ENCODE measurements at places on chromosomes 16 and 17.

- DNase-seq, result no peak
Measured at GRCh38 chr16:49588729-49589384, 215.3 kb downstream of the C16orf78 start.

- DNase-seq, result no peak
Measured at GRCh38 chr16:67959536-67960329, 8.7 kb downstream of the SLC12A4 start.

DNA sequence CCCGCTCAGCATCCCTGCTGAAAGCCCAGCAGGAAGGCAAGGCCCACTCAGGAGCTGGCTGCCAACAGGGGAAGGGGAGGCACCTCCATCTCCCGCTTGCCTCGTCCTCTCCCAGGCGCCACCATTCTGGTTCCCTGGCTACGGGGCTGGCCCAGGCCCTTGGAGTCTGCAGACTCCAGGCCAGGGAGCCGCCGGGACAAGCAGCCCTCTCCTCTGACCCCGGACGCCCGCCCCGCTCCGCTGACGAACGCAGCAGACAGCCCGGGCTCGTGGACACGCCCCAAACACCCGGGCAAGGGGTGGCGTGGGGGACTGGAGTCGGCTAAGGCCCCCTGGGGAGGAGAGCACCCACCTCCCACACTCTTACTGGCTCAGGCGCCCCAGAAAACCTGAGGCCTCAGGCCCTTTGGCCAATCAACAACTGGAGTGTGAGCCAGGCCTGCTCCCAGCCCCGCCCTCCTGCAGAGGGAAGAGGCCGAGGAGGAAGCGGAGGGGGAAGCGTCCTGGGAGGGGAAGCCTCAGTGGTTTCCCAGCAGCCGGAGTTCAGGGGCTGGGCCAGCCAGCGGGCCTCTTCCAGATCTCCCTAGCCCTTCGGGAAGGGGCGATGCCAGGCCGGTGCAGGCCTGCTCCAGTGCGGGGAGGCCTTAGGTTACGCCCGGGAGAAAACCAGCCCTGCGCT is 4.2 kb downstream of the MNT start:
- peak; percentile 96 for DNase-seq

DNA sequence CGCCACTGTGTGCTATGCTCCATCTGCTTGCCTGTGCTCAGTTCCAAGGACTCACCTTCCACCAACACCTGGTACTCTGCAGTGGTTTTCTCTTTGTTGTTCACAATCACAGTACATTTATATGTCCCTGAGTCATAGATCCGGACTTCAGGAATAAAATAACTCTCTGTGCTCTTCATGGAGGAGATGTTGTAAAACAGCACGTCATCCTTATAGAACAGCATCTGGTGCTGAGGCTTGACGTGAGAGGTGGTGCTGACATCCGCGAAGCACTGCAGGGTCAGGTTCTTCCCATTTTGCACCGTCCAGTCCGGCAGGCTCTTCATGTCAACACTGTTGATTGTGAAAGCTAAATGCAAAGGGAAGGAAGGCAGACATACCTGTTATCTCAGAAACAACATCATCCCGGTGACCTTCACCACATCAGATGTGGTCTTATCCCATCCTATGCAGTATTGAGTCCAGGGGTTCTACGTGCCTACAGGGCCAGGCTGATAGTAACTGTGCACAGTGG is 12.8 kb downstream of the PECAM1 start:
- DNase-seq, result no peak

DNA sequence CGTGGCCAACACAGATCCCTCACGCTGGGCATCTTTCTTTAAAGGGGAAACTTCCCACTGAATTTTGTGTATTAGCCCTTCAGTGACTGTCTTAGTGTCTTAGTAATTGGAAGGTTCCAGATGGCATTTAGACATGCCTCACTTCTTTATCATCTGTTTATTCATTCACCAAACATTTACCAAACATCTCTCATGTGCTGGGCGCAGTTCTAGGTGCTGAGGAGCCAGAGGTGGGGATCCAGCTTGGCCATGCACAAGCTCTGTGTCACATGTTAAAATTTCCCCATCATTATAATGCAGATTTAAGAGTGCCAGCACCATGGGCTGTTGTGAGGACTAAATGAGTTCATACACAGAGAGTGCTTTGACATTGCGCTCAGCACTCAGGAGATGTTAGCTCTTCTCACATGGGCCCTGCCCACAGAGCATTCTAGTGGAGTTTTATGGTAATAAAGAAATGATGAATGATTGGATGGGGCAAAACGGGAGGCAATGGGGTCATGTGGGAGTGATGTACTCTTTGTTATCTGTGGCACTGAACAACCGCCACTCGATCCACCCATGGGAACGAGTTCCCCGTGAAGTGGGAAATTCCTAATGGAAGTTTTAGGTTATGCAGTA is 119.7 kb downstream of the SNX29 start:
- no peak for DNase-seq

GRCh38 chr16:81686391-81687130 is 92.5 kb upstream of the PLCG2 start:
- DNase-seq, result no peak

DNA sequence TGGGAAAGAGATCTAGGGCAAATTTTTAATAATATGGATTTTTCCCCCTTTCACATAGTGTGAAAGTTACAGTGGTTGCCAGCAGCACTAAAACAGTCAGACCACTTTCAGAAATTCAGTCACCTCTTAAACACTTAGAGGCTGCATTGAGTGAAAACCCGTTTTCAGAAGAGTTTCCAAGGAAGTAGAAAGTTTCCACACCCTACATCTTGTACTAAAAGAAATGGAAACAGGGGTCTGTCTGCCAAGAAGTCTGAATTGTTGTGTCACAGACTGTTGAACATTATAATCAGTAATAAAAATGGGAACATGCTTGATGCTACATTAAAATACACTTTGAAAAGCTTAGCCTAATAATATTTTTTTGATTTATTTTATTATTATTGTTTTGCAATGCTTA is 278.9 kb upstream of the KCNJ16 start:
- DNase-seq, result no peak

DNA sequence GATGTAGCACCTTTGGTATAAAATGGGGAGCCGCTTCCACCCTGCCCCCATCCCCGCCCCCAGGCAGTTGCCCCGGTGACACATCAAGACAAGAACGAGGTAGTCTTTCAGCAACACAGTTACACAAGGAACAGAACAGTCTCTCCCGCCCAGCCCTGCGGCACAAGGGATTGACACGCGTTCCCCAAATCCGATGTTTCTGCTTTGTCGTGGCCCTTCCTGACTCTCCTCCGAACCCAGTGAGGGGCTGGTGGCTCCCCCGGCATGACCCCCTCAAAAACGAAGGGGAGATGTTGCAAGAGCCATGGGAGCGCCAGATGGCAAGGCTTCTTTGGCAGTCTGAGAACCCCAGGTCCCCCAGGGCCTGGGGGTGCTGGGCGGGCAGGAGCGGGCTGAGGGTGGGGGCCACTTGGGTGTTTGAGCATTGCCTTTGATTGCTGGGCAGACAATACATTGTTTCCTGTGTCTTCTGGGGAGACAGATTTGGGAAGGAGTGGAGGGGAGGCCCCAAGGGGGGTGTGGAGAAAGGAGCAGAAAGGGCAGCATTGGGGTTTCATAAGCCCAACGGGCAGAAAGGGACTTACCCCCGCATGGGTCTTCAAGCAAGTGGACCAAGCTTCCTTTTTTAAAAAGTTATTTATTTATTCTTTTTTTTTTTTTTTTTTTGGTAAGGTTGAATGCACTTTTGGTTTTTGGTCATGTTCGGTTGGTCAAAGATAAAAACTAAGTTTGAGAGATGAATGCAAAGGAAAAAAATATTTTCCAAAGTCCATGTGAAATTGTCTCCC is 16.6 kb downstream of the COL1A1 start:
- DNase-seq, result no peak

GRCh38 chr16:28543072-28543471 is 4.3 kb upstream of the NUPR1 start:
- DNase-seq, result no peak

DNA sequence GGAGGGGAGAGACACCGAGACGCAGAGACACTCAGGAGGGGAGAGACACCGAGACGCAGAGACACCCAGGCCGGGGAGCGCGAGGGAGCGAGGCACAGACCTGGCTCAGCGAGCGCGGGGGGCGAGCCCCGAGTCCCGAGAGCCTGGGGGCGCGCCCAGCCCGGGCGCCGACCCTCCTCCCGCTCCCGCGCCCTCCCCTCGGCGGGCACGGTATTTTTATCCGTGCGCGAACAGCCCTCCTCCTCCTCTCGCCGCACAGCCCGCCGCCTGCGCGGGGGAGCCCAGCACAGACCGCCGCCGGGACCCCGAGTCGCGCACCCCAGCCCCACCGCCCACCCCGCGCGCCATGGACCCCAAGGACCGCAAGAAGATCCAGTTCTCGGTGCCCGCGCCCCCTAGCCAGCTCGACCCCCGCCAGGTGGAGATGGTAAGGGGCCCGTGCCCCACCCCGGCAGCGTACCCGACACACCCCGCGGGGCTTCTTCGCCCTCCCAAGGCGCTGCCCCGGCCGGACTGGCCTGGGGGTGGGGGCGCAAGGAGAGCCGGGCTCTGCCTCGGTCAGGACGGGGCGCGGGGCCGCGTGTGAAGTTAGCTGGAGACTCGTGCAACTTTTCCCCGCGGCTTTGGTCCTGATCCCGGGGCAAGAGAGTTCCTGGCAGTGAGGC is 427 bp downstream of the PPP1R1B start:
- no peak for DNase-seq

DNA sequence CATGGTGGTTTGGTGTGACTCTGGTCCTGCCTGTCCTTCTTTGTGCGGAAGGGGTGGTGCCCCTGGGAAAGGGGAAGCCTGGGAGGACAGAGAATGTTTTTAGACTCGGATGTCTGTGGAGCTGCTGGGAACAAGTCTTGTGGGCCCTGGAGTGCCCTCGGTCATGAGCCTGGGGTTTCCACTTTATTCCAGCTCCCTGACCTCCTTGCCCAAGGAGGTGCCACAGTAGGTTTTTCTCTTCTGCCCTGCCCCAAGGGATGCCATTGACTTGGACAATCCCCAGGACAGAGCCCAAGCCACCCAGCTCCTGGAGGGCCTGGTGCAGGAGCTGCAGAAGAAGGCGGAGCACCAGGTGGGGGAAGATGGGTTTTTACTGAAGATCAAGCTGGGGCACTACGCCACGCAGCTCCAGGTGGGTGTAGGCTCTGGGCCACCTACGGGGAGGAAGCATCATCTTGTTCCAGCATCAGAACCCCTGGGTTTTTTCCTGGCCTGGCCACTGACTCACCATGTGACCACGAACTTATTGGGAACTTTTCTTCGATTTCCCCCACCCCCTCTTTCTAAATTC is 1.4 kb downstream of the STAT5A start:
- no peak for DNase-seq

GRCh38 chr17:4751932-4752331 is 12.2 kb upstream of the CXCL16 start:
- DNase-seq, result no peak

DNA sequence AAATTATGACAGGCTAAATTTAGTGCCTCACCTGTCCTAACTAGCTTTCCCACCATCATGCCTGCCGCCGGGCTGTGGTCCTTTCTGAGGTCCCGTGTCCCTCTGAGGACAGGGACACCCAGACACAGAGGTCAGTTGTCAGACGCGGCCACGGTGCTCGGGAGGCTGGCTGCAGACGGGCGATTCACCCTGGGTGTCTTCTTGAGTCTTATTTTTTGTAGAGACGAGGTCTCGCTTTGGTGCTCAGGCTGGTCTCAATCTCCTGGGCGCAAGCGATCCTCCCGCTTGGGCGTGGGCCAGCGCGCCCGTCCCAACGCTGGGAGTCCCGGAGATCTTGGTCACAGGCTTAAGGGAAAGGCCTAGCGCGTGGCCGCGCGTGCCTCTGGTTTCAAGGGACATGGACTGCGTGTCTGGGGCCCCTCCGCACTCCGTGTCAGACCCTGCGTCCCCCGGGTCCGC is 797 bp upstream of the RAB11FIP3 start:
- no peak for DNase-seq

GRCh38 chr17:37614391-37614790 is 5.2 kb upstream of the SYNRG start:
- DNase-seq, result peak; percentile 44

- no peak for DNase-seq
Measured at GRCh38 chr16:63830061-63830460, 1291.8 kb downstream of the CDH11 start.

- DNase-seq, result peak; percentile 21
Measured at GRCh38 chr17:68849673-68850610, 105.2 kb downstream of the ABCA8 start.

GRCh38 chr16:81040131-81040530 is 4.5 kb downstream of the ATMIN start:
- DNase-seq, result no peak

GRCh38 chr17:56832446-56832845 is 1.3 kb downstream of the C17orf67 start:
- no peak for DNase-seq

- no peak for DNase-seq
Measured at GRCh38 chr17:48250949-48251348, 143.4 kb downstream of the SNX11 start.

GRCh38 chr17:78575899-78576298 is 1.3 kb downstream of the DNAH17 start:
- no peak for DNase-seq

- no peak for DNase-seq
Measured at GRCh38 chr17:56570199-56570598, 23.3 kb upstream of the NOG start.

DNA sequence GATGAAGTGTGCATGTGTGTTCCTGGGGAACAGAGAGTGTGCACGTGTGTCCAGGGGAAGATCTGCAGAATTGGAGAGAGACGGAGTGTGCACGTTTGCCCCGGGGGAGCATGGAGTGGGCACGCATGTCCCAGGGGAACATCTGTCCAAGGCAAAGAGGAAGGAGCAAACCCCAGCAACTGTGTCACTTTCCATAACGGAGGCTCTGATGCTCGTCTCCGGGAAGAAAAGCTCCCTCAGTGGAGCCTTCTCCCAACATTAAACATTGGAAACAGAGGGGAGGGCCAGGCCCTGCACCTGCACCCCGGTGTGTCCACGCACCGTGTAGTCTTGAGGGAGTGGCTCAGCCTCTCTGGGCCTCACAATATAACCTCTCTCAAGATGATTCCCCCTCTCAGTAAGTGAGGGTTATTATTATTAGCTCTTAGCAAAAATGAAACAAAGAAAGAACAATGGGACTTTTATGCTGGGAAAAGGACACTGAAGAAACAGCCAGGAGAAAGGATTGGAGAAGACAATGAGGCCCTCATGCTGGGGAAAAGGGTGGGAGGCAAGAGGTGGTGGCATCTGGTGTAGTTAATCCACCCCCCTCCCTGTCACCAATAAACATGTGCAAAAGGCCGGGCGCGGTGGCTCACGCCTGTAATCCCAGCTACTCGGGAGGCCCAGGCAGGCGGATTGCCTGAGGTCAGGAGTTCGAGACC is 7.6 kb downstream of the RAB40B start:
- no peak for DNase-seq

GRCh38 chr17:2398182-2398581 is 2.7 kb downstream of the MNT start:
- no peak for DNase-seq

DNA sequence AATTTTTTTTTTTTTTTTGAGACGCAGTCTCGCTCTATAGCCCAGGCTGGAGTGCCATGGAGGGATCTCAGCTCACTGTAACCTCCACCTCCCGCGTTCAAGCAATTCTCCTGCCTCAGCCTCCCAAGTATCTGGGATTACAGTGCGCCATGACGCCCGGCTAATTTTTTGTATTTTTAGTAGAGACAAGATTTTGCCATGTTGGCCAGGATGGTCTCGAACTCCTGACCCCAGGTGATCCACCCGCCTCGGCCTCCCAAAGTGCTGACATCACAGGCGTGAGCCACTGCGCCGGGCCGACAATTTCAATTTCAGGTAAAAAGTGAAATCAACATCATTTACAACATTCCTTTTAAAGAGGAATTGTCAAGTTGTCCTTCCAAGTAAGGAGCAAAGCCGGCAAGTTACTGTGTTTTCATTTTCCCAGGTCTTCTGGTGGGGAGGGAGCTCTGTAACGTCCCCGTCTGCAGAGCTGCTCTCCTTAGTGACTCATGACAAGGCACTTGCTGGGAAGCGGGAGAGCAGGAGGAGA is 873 bp downstream of the NPLOC4 start:
- DNase-seq, result no peak

Data from GM04504 (cell line).